ENCODE measurements at places on chromosomes 2 and 18.

DNA sequence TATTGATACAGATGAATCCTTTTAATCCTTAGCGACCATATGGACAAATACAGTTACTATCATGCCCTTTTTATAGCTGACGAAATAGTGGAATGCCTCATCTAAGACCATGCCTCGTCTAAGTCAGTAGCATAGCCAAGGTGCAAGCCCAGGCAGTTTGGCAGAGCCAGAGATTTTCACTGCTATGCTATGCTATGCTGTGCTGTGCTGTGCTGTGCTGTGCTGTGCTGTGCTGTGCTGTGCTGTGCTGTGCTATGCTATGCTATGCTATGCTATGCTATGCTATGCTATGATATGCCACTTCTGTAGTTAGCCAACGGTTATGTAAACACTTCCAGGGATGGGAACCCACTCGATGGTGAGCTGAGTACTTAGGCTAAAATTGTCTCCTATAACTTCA, 91.6 kb upstream of the MAP4K3 start:
- DNase-seq: no peak

DNA sequence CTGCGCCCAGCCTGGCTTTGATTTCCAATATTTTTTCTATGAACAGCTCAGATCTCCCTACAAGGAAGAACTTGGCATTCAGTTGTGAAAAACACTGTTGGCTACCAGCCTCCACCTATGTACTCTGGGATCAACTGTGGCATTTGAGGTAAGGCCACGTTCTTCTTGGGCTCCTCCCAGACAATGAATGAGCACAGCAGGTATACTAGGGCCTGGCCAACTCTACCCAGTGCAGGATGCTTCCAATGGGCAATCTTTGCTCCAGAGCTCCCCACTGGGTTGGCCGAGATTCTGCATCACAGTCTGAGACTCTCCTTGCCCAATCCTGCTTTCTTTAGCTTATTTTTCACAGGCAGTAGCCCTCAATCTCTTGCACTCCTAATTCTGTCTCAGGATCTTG, 75.9 kb downstream of the TMEM131 start:
- no peak for DNase-seq

DNA sequence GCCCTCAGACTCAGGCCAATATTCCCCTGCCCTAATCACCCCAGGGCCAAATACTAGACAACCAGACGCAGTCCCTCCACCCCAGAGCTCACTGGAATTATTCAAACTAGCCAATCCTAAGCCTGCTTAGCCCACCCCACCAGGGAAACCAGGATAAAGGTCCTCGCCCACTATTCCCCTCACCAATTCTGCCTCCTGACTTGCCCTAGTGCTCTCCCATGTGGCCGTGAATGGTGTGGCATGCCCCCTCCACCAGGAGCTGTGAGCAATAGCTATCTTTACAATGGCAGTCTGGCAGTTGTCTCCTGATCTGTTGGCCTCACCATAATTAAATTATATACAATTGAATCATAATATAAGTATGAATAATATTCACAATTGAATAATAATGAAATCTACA, 42.3 kb downstream of the FAM124B start:
- peak; percentile 19 for DNase-seq

DNA sequence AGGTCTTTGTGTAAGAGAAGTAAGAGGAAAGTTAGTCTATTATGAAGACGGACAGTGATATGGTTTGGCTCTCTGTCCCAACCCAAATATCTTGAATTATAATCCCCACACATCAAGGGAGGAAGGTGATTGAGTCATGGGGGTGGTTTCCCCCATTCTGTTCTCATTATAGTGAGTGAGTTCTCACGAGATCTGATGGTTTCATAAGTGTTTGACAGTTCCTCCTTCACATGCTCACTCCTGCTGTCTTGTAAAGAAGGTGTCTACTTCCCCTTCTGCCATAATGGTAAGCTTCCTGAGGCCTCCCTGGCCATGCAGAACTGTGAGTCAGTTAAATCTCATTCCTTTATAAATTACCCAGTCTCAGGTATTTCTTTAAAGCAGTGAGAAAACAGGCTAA, 67.6 kb downstream of the NEURL3 start:
- DNase-seq: no peak

- DNase-seq: no peak
These were observed 103.4 kb upstream of the SERTAD2 start for GRCh38 chr2:64757126-64757525.

DNA sequence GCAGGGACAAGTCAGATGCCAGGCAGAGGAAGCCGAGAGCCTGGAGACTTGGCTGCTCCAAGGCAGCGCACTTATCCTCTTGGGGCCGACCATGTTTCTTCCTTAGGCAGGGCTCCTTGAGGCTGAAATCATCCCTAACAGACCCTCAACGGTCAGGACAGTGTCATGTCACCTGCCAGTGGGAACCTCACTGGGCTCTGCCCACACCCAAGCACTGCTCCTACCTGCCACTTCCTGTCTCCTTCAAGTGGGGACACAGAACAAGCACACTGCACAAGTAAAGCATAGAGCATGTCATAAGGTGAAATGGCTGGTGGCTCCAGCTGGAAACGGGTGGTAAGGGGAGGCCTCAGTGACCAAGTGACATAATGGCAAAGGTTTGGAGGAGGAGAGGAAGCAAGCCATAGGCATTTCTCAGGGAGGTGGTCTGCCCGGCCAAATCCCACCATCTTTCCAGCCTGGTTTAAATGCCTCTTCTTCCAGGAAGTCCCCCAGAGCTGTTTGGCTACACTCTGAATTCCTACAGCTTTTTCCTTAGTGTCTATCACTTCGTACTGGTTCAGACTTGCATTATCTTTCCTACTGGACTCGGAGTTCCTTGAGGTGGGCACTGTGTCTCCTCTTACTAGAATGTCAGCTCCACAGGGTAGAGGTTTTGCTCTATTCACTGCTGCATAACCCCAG, 7.3 kb upstream of the ATOH8 start:
- no peak for DNase-seq

- no peak for DNase-seq
These were observed 49.9 kb downstream of the VSNL1 start for GRCh38 chr2:17590342-17590911.

GRCh38 chr2:66440708-66441497, 6.0 kb downstream of the MEIS1 start:
- DNase-seq: no peak

- no peak for DNase-seq
These were observed 27.5 kb upstream of the ACVR1 start for GRCh38 chr2:157903626-157904025.

DNA sequence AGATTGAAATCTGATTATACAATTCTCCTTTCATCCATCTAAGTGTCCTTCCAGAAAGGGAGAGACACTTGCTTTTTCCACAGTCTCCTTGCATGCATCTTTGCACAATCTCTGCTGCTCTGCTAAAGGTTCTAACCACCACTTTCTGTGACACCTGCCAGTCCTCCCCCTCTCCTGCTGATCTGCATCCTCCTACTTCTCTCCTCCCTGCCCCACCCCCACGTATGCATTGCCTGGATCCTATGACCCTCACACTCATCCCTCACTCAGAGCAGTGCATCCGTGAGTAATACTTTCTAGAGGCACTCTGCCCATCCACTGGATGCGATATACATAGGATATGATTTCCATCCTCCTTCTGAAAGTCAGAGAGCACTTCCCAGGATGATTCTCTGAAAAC, 27.7 kb upstream of the TRAPPC8 start:
- no peak for DNase-seq
